ENCODE measurements at places on chromosomes 13 and 19.

DNA sequence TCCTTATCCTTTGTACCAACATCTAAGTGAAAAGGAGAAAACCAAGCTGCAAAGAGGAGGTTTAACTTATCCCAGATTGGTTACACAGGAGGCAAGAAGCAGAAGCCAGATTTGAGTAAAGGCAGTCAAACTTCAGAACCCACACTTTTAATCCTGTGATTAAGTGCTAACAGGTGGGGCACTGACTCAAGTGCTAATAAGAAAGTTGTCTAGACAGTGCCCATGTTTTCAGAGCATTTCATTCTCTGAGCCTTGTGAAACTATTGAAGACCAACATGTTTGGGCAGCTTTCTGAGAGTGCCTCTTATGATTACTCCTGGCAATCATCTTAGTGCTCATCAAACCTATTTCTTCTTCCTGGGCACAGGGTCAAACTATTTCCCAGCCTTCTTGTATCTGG lies 380.8 kb downstream of the KCNRG start:
- no peak for DNase-seq

- DNase-seq = peak; percentile 47
Observed at GRCh38 chr19:10471909-10472308, 31.2 kb downstream of the KEAP1 start.

GRCh38 chr13:102856557-102856956 lies 10.7 kb downstream of the ERCC5 start:
- DNase-seq = no peak

- DNase-seq = no peak
Observed at GRCh38 chr19:44988273-44988672, 13.0 kb upstream of the RELB start.

- DNase-seq = no peak
Observed at GRCh38 chr13:79435561-79435990, 29.5 kb upstream of the RBM26 start.

DNA sequence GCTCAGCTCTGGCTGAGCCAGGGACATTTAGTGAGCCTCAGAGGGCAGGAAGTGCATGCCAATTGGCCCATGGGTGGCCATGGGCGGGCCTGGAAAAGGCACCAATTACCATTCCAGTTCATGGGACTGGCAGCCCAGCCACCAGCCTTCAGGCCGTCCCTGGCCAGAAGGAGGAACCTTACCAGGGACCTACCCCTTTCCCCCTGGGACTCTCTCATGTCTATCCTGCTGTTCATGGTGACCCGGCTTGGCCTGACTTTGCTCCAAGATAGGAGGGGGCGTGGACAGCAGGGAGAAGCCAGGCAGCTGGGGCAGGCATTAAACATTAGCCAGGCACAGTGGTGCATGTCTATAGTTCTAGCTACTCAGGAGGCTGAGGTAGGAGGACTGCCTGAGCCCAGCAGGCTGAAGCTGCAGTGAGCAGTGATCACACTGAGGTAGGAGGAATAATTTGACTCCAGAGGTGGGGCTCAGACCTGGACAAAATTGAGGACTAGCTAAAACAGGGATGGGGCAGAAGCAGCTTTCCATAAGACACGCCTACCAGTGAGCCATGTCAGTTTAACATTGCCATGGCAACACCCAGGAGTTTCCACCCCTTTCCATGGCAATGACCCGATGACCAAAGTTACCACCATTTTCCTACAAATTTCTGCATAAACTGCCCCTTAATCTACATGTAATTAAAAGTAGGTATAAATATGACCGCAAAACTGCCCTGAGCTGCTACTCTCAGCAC lies 14.3 kb upstream of the ZNF426 start:
- DNase-seq = no peak

- peak; percentile 91 for DNase-seq
Observed at GRCh38 chr19:18865973-18866799, 29.8 kb downstream of the CERS1 start.

DNA sequence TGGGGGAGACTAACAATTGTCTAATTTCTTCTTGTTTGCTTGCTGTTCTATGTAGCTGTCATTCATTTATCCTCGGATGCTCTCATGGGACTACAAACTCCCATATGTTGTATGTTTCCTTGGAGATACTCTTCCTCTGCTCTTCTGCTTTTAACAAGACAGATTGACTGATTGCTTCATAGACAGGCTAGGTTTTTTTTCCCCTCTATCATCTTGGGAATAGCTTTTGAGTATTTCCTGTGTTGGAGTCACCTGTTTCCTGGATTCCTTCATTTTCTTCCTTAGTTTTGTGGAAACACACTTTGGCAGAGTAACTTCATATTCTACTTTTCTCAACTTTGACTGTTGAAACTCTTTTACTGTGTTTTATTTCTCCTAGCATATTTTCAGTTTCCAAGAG lies 27.6 kb downstream of the EDNRB start:
- DNase-seq = no peak

GRCh38 chr13:46613409-46614049 lies 60.6 kb downstream of the LRCH1 start:
- DNase-seq = no peak

DNA sequence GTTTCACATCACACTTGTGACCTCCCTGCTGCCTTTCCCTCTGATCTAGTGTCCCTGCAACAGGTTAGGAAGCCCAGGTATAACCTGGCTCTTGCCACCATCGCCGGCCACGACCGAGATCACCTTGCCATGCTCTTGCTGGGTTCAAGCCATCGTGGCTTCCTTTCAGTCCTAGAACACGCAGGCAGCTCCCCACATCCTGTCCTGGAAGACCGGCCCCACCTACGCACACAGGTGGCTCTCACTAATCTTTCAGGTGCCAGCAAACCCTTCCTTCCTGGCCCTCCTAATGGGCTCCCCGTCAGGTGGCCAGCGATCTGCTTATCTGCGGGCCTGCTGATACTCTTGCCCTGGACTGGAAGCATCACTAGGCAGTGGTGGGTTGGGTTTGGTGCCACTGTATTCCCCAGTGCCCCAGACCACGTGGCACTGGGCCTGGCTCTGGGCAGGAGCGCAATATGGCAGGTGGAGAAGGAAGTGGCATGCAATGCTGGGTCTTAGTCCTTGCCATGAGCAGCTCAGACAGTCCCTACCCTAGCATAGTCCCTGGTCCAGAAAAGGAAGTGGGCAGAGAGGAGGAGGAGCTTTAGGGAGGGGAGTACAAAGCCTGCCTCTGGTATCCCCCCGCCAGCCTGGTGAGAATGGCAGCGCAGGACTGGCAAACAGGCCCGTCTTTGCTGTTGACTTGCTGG lies 11.8 kb downstream of the PPP1R37 start:
- DNase-seq = no peak

DNA sequence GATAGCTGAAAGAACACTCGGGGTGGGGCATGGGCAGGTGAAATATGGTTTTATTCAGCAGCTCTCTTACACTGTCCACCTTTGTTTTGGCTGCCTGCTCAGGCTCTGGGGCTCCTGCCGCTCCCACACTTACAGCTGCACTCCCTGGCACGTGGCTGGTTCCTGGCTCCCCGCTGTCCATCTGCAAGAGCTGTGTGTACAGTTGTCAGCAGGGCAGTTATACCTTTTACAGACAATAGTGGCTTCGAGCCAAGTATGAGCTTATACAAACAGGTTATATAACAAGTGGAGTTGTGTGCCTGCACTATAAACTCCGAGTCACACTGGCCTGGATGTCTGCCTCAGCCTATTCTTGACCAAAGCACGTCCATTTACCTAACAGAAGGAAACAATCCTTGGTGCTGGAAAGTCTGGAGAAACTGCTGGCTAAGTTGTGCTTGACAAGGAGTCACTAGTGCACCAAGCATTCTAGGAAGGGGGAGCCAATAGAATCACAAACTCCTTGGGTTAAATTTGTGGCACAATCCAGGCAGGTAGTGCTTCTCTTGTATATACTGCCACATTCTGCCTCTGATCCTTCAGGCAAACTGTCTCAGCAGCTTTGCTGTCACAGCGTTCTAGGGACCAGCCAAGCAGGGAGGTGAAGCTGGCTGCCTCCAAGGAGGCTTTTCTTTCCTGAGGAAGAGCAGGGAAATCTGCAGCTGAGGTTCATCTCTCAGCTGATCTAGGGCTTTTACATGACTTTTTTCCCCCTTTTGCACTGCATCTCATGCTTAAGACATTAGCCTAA lies 68.2 kb downstream of the NHLRC3 start:
- DNase-seq = no peak

DNA sequence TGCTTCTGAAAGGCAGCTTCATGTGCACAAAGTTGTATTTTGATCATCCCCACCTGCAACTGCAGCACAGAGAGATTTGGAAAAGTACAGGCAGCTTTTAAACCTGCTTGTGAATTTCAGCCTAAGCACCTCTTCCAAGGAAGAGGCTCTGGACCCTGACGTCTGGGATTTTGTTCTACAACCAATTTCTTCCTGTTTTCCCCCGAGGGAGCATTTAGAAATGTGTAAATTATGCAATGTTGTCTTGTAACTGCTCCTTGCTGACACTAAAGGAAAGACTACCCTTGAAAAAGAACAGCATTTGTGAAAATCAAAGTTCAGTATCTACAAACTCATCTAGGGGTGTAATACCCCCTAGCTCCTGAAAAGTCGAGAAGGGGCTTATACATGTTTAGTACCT lies 15.4 kb downstream of the MED26 start:
- no peak for DNase-seq

GRCh38 chr13:112255550-112256120 lies 120.5 kb upstream of the SPACA7 start:
- DNase-seq = no peak

- no peak for DNase-seq
Observed at GRCh38 chr19:1699998-1700732, 47.8 kb upstream of the TCF3 start.

DNA sequence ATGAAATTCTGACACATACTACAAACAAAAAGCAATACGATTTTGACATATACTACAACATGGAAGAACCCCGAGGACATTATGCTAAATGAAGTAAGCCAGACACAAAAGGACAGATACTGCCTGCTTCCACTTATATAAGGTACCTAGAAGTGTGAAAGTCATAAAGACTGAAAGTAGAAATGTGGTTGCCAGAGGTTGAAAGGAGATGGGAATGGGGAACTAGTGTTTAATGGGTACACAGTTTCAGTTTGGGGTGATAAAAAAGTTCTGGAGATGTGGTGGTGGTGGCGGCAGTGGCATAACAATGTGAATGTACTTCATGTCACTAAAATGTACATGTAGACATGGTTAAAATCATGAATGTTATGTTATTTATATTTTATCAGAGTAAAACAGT lies 12.1 kb upstream of the NDFIP2 start:
- DNase-seq = no peak

DNA sequence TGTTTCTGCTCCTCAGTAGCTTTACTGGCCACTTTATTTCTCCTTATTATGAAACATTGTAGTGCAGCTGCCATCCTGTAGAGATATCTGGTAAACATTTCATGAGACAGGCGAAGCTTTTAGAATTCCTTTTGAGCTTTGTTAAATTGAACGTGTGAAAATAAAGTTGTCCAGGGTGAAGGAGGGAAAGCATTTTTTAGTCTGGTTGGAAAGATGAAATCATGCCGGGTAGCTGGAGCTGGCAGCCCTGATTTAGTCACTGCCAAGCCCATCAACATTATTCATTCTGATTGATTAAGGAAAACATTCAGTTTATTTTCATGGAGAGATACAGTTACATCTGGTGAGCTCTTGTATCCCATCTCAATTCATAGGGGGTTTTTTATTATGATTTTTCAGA lies 326.2 kb upstream of the GPC6 start:
- DNase-seq = no peak

DNA sequence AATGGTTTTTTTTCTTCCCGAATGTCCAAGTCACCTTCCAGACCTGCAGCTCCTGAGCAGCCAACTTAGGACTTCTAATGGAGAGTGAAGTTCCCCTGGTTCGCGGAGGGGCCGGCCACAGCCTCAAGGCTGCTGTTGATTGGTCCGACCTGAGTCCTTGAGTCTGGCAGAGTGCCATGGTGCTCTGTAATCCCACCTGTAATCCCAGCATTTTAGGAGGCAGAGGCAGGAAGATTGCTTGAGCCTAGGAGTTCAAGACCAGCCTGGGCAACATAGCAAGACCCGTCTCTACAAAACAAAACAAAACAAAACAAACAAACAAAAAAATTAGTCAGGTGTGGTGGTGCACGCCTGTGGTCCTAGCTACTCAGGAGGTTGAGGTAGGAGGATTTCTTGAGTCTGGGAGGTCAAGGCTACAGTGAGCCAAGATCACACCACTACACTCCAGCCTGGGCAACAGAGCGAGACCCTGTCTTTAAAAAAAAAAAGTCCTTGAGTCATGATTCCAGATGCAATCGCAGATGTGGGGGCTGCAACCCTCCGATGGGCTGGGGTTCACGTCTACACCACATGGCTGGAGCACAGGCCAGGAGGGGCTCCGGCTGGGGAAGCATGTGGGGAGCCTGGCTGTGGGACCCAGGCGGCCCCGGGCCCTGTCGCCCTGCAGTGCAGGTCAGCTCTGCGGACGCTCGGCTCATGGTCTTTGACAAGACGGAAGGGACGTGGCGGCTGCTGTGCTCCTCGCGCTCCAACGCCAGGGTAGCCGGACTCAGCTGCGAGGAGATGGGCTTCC lies 17.7 kb downstream of the HPN start:
- no peak for DNase-seq

DNA sequence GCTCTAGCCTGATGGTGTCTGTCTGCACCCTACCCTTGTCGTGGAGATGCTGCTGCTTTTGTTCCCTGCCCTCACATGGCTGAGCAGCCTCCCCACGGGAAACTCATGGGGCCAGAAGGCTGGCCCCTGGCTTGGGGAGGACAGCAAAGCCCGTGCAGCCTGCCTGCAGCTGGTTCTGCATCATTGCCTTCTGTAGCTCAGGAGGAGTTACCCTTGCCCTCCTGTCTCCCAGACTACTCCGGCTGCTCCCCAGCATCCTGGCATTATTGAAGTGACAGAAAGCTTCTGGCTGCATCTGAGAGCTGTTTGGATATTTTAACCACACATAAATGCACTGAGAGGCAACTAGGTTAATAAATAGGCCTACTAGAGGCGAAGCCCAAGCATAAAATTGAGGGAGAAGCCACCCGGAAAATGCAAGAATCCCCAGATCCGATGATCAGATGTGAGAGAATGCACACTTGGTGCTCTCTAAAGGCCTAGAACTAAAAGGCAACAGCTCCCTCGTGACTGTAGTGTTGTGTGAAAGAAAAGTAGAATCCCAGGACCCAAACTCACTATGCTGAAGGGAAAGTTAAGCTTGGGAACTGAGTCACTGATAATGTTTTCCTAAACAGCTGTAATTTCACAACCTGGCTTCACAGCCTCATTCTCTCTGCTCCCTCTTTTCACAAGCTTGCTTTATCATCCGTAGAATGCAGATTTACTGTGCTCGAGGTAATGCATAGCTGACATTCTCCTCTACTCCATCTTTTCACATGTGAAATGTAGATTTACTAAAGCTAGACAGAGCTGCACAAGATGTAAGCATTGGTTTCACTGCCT lies 110.8 kb downstream of the TNFRSF19 start:
- no peak for DNase-seq

DNA sequence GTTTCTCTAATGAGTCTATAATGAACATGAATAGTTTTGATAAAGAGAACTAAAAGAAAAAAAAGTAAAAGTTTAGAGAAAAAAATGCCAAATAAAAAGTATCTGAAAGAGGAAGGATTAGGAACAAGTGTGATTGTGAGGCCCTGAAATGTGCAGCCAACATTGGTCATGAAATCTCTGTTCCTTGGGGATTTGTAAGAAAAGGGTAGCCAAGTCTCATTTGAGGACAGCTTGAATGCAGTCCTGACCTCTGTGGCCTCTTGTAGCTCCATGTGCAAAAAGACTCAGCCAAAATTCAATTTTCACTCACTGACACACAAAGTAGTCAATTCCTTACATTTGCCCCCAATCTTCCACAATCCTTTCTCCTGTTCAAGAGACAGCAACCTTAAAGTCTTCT lies 167.9 kb downstream of the KLF12 start:
- no peak for DNase-seq
